ENCODE measurements at places on chromosomes 3 and 15.

GRCh38 chr3:59709702-59710553, 660.1 kb upstream of the CFAP20DC start:
- no peak overlapping the region for H3K4me3 ChIP-seq
- DNase-seq: no peak
- H3K27ac ChIP-seq: no peak overlapping the region
- H3K27me3 ChIP-seq: no peaks in the 10 kb centered on the region
- H3K4me1 ChIP-seq: no peaks in the 10 kb centered on the region

DNA sequence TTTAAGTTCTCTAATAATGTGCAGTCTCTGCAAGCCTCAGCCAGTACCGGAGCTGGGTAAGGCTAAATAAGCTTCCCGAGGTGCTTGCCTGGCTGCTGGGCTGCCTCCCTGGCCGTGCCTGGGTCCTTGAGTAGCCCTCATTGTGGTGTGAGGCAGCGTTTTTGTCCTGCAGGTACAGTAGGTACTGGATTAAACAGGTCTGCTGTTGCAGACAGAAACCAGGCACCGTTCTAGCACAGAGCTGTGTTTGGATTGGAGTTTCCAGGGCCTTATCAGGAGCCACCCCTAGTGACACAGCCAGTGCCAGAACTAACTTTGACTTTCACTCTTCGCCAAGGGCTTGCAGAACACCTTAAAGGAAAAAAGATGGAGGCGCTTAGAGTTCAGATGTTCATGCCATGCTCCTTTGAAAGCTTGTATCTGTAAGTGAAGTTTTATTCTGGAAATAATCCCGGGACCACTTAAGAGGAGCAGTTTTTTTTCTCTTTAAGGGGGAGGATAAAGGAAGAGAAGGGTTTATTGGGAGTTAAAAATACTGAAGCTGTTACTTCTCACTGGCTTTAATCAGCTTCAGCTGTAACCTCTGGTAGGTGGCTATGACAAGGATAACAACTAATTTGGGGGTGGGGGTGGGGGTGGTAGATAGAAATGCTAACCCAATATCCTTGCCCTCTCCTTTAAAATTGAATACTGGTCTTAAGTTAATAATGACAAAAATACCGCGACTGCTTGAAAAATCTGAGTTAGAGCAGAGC, 126.8 kb downstream of the MITF start:
- H3K4me1 ChIP-seq: no peaks in the 10 kb centered on the region
- no peak overlapping the region for H3K27ac ChIP-seq
- H3K36me3 ChIP-seq: no peaks in the 10 kb centered on the region

GRCh38 chr15:81751256-81751655, 294.6 kb downstream of the MEX3B start:
- no peak overlapping the region for H3K4me3 ChIP-seq
- H3K36me3 ChIP-seq: no peaks in the 10 kb centered on the region
- DNase-seq: no peak
- no peak overlapping the region for H3K27ac ChIP-seq
- H3K27me3 ChIP-seq: peaks cover 16% of the 10 kb centered on the region
- H3K4me1 ChIP-seq: no peaks in the 10 kb centered on the region

DNA sequence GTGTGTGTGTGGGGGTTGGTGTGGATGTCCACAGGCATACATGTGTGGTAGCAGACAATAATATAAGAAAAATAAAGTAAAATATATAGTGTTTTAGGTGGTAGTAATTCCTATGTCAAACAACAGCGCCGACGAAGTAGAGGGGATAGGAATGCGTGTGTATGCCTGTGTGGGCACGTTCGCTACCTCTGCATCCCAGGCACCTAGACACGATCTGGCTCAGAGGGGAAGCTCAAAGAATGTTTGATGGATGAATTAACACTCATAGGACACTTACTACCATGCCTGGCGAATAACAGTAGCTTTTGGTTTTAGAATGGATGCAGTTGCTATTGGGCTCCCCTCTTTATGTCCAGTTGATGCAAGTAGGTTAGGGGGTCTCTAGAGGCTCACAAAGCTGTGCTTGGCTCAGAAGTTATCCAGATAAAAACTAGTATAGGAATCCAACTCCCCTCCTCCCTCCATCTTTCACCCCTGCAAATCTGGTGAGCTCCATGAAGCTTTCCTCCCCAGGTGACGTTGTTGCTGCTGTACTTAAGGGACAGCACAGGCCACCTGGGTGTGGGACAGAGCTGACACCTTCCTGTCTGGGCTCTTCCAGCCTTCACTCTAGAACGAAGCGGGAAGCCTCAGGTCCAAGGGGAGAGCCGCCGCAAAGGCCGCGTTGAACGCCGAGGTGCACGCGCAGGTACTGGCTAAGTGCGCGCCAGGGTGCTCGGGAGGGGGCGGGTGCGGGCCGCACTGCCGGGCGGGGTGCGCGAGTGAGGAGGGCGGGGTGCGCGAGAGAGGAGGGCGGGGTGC, 192.6 kb upstream of the LYSMD4 start:
- DNase-seq: peak; percentile 80
- peaks cover 19% of the 10 kb centered on the region for H3K27me3 ChIP-seq
- no peaks in the 10 kb centered on the region for H3K36me3 ChIP-seq
- H3K4me3 ChIP-seq: peak overlapping the region; percentile 77

- H3K27me3 ChIP-seq: no peaks in the 10 kb centered on the region
- no peaks in the 10 kb centered on the region for H3K4me1 ChIP-seq
- no peak for DNase-seq
- no peak overlapping the region for H3K4me3 ChIP-seq
- H3K27ac ChIP-seq: no peak overlapping the region
These were observed 15.6 kb downstream of the CADM2 start for GRCh38 chr3:84974347-84974746.

DNA sequence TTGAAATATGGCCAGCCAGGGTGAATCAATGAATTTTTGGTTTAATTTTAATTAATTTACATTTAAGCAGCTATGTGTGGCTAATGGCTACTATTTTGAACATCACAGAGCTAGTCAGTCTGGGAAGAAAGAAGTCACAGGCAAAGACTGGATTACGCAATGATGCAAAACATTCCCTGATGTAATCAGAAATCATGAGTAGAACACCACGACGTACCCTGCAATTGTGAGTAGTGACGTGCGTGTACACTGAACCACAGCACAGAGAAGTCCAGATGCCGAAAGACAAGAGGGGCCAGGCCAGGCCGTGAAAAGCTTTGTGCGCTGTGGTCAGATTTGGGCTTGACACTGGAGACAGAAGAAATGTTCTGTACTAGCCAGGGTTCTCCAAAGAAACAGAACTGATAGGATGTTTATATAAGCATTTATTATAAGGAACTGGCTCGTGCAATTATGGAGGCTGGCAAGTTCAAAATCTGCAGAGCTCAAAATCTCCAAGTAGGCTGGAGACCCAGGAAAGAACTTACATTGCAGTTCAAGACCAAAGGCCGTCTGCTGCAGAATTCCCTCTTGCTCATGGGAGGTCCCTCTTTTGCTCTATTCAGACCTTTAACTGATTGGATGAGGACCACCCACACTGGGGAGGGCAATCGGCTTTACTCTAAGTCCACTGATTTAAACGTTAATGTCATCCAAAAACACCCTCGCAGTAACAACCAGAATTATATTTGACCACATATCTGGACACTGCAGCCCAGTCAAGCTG, 44.6 kb downstream of the SH3BP5 start:
- H3K4me3 ChIP-seq: no peak overlapping the region
- no peaks in the 10 kb centered on the region for H3K36me3 ChIP-seq
- H3K27me3 ChIP-seq: no peaks in the 10 kb centered on the region
- no peak for DNase-seq
- peaks cover 69% of the 10 kb centered on the region for H3K4me1 ChIP-seq

DNA sequence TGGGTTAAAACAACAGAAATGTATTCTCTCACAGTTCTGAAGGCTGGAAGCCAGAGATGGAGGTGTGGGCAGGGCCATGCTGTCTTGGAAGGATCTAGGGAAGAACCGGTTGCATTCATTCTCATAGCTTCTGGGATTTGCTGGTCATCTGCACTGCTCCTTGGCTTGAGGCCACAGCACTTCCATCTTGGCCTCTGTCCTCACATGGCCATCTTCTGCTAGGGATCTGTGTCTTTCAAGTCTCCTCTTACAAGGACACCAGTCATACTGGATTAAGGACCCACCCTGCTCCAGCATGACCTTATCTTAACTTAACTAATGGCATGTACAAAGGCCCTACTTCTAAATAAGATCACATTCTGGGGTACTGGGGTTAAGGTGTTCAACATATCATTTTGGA, 47.7 kb downstream of the RPLP1 start:
- H3K36me3 ChIP-seq: no peaks in the 10 kb centered on the region
- no peak overlapping the region for H3K27ac ChIP-seq
- peaks cover 14% of the 10 kb centered on the region for H3K4me1 ChIP-seq
- H3K27me3 ChIP-seq: no peaks in the 10 kb centered on the region
- H3K4me3 ChIP-seq: no peak overlapping the region
- DNase-seq: no peak

DNA sequence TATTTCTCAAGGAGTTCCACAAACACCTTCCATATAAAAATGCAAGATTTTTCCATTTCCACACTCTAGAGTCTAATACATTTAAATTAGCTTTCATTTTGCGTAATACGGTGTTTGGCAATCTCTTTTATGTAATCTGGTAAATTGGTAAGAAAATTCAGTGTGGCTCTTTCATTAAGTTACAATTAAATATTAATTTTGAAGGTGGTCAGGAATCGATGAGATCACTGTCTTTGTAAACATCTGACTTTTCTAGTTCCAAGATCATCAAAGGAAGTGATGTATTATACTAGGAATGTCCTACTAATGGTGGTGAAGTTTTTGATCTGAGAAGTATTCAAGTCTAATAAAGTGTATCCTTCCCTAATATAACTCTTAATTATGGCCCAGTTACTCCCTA, 1.1 kb upstream of the UTS2B start:
- H3K4me3 ChIP-seq: peak overlapping the region; percentile 78
- H3K4me1 ChIP-seq: peaks cover 25% of the 10 kb centered on the region
- DNase-seq: no peak
- no peak overlapping the region for H3K27ac ChIP-seq
- H3K27me3 ChIP-seq: peaks cover 32% of the 10 kb centered on the region
